ENCODE measurements at places on chromosomes 12 and 14.
A peak's percentile ranks its signal among the peaks of the same experiment; 100 is the strongest.

GRCh38 chr12:43812057-43812456, 5.9 kb upstream of the TWF1 start:
- DNase-seq, result no peak

GRCh38 chr14:81454572-81455218, 54.6 kb upstream of the STON2 start:
- no peak for DNase-seq

GRCh38 chr14:78567343-78567742, 397.2 kb downstream of the NRXN3 start:
- no peak for DNase-seq

DNA sequence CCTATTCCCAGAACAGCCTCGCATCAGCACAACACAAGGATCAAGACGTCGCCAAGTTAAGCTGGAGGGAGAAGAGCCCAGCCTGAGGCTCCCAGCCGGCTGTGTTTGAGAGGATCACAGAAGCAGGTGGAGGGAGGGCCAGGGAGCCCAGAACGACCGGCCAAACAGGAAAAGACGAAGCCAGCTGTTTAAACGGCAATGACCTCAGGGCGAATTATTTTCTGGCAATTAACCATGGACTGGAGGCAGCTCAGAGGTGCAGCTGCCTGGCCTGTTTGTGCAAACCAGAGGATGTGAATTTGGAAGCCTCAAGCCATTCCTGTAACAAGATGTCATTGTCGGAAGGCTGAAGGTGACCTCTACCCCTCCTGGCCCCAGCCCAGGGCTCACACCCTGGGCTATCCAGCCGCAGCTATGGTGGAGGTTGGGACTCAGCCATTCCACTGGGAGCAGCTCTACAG, 175.8 kb upstream of the PRMT8 start:
- no peak for DNase-seq

DNA sequence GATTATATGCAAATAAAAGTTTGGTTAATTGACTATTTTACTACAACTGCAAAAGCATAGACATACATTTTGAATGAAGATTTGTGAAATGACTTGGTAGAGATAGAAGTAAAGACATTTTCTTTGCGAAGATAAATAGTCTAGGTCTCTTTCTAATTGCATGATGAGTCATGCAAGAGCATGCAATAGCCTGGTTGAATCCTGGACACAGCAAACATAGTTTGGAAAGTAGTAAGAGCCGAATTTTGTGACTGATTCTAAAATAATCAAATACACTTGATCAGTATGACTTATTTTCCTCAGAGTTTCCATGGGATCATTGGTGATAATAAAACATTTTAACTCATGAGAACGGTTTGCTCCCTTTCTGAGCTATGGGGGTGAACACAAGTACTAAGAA, 27.7 kb upstream of the CAND1 start:
- no peak for DNase-seq

GRCh38 chr12:53180931-53181645, 363 bp upstream of the CSAD start:
- DNase-seq, result peak; percentile 67

- DNase-seq, result no peak
Measured at GRCh38 chr12:132384916-132385774, 55.8 kb upstream of the GALNT9 start.

DNA sequence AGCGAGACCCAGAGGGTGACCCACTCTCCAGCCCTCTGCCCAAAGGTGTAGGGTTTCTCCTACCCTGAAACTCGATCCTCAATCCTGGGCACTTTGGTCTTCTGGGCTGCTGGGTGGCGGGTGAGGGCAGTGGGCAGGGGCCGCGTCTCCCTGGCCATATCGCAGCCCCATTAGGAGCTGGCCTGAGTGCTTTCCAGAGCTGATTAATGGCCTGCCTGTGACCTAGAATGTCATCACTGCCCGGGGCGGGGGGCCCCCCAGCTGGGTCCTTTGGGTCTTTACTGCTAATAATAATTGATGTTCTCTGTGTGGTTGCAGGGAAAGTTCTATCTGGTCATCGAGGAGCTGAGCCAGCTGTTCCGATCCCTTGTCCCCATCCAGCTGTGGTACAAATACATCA, 47.8 kb downstream of the HRK start:
- DNase-seq, result no peak

Data from activated CD8-positive, alpha-beta memory T cell treated with anti-CD3 and anti-CD28 coated beads for 1 hour (primary cell).